Thyroid gland (tissue), 4 donors: ENCODE measurements at places on chromosomes 5 and 9. TPM values are rescaled to one million over a fixed set of nuclear protein-coding genes. Genes with fewer than 3 reads are reported as not detected.

FOXD4L3 gene
- 0.67 TPM for total RNA-seq

ANKRD20A1 gene
- 4.2 TPM for total RNA-seq

DDX4 gene
- not detected for total RNA-seq

INSYN2B gene
- not detected for total RNA-seq

DNA sequence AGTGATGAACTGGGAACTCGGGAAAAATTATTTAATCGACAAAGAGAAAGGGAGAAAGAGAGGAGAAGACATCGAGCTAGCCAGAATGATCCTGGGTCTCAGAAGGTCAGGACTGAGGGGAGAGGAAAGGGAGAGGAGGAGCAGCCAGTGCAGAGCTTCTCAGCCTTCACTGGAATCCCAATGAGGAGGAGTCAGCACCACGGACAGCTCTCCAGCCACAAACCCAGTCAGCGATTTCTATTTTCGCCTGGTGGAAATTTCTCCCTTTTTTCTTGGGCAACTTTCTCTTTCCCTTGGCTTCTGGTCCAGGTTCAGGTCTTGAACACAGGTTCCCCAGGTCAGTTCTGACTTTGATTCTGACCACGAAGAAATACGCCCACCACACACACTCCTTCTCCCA lies 1.6 kb upstream of the BRINP1 start:
- peak; percentile 59 for DNase-seq
- no peak overlapping the region for H3K4me3 ChIP-seq
- no peak overlapping the region for H3K27ac ChIP-seq
- H3K36me3 ChIP-seq, result no peaks in the 10 kb centered on the region
- H3K27me3 ChIP-seq, result peaks cover 13% of the 10 kb centered on the region
- H3K4me1 ChIP-seq, result peaks cover 6% of the 10 kb centered on the region

DNA sequence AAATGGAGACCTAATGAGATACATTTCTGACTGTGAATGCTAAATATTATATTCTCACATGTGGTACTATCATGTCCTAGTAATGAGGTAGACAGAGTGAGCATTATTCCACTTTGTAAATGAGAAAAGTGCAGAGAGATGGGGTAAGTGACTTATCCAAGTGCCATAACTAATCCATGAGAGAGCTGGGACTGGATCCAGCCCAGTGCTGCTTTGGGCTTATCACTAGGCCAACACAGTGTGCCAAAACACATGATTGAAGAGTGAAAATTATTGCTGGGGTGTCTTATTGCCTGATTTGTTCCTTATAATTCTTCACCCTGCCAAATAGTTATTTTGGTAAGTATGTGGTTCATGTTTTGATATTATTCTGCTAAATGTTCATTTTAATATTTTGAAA lies 442.2 kb upstream of the GRAMD2B start:
- no peak overlapping the region for H3K4me3 ChIP-seq
- no peaks in the 10 kb centered on the region for H3K36me3 ChIP-seq
- no peak for DNase-seq
- no peak overlapping the region for H3K27ac ChIP-seq
- H3K4me1 ChIP-seq, result peaks cover 7% of the 10 kb centered on the region

DNA sequence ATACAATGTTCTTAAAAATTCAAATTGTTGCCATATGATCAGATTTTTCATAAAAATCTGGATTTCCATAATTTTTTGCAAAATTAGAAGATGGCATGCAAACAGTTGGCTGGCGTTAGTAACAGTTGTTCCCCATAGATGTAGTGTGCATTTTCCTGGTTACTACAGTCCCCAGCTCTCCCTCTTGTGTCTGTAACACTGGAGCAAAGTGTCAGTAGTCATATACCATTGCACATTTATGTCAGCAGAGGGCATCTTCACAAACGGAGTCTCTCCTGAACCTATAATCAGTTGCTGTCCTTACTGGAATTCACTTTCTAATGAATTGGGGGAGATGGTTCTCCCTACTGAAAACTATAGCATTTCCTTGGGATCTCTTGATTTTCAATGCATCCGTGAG lies 44.7 kb upstream of the DMAC1 start:
- no peak overlapping the region for H3K27ac ChIP-seq
- no peak for DNase-seq
- no peaks in the 10 kb centered on the region for H3K4me1 ChIP-seq
- H3K27me3 ChIP-seq, result no peaks in the 10 kb centered on the region
- no peaks in the 10 kb centered on the region for H3K36me3 ChIP-seq

DNA sequence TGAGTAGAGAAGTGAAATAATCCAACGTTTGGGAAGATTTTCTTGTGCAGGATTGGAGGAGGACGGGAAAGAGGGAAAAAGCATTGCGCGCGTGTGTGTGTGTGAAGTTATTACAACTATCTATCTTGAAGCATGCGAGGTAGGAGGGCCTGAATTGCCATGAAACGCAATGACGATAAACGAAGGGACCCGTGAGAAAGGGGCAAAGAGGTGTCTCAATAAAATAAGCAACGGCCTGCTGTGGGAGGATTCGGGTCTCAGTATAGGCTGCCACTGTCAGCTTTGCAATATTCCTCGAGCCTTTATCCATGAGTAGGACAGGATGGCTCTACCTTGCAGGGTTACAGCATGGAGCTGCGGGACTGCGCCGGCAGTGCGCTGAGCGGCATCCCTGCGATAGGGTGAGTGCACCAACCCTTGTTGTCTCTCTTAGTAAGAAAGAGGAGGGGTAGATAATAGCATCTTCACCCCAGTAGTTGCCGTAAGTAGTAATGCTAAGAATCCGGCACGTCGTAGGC lies 631 bp upstream of the RCL1 start:
- H3K4me1 ChIP-seq, result peaks cover 9% of the 10 kb centered on the region
- no peaks in the 10 kb centered on the region for H3K27me3 ChIP-seq
- DNase-seq, result no peak
- H3K4me3 ChIP-seq, result peak overlapping the region; percentile 91
- H3K36me3 ChIP-seq, result no peaks in the 10 kb centered on the region

DNA sequence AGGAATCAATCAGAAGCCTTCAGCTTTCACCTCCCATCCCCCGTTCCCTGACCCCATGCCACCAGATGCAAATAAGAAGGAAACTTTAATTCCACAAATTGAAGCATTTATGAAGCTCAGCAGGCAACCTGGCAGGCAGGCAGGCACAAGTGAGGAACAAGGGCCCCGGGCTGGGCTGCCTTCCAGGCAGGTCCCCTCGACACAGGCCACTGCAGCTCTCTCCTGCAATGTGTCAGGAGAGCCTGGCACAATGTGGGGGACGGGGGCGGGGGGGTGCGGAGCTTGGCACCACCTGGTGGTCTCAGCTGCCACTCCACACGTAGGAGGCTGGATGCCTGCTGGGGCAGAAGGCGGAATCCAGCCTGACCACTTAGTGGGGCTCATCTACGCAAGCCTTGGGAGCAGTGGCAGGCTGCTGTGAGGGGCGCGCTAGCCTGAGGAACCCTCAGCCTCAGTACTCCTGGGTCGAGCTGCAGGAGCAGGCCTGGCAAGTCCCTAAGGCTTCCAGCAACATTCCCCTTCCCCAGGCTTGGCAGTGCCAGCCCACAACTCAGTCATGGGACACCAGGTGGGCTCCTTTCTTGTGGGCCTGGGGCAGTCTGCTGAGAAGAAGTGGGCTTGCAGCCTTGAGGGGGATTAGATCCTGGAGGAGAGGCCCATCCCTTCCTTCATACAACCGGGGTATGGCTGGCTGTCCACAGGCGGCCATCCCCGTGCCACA lies 50.2 kb upstream of the KCNMB1 start:
- DNase-seq, result peak; percentile 74
- no peak overlapping the region for H3K27ac ChIP-seq
- H3K4me1 ChIP-seq, result no peaks in the 10 kb centered on the region
